ENCODE measurements at places on chromosomes 2 and 18. TPM values are rescaled to one million over a fixed set of nuclear protein-coding genes. Genes with fewer than 3 reads are reported as not detected.

Gene SERPINB10
- total RNA-seq: not detected

- DNase-seq: peak; percentile 6
Measured at GRCh38 chr2:169895294-169895985, 68.2 kb downstream of the UBR3 start.

Gene CNTNAP5
- total RNA-seq: not detected

DNA sequence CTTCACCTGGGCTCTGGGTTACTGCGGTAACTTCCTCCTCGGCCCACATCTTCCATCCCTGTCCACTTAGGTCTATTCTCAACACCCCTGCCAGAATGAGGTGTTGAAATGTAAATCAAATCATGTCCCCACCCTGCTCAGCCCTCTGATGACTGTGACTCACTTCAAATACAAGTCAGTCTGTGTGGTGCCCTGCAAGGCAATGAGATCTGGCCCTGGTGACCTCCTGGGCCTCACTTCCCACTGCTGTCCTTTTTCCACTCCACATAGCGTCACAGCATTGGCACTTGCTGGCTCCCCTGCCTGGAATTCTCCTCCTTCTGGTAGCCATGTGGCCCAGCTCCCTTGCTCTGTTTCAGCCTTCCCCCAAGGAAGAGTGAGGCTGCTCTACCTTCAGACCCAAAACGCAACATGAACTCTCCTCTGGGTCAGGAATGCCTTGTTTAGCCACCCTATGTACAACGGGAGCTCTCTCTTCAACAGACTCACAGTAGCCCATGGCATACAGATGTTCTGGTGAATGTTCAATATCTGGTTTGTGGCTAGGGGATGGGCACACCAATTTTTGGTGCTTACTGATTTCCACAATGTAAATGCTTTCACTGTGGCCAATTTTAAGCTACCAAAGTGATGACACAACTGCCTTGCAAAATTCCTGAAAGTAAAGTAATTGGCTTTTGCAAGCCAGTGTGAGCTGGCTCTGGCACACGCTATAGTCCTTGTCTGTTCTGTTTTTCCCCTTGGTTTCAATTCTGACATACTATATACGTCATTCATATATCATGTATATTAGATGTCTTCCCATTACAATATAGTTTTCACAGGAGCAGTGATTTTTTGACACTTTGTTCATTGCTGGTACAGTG is 550.3 kb upstream of the HS6ST1 start:
- peak; percentile 95 for DNase-seq

DNA sequence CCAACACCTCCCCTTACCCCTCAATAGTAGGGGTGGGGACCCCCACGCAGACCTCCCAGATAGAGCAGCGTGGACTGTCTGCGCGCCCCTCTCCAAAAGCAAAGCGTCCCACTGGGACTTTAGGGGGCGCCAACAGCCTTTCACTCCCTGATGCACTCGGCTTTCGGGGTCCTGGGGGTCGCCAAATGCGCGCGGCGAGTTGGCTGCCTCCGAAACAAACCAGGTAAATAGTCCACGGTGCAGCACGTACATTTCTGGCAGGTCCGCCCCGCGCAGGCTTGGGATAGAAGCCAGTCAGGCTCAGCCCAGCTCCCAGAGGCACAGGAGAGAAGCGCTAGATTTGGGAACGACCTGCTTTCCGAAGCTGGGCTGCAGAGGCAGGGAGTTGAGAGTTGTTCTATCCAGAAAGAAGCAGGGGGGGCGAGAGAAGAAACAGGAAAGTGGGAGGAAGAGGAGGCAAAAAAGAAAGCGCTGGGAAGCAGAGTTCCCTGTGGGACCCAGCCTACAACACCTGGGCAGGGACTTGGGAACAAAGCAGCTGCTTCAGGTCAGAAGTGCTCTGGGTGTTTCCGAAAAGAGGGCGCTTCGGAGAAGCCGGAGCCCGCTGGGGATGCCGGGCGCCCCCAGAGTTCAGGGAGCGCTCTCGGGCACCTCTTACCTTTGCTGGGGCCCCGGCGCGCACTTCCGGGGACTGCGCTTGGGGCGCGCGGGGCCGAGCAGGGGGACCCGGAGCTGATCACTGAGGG is 544 bp downstream of the EVA1A start:
- DNase-seq: peak; percentile 52

Gene LAMA3
- total RNA-seq: 1,329 TPM

DNA sequence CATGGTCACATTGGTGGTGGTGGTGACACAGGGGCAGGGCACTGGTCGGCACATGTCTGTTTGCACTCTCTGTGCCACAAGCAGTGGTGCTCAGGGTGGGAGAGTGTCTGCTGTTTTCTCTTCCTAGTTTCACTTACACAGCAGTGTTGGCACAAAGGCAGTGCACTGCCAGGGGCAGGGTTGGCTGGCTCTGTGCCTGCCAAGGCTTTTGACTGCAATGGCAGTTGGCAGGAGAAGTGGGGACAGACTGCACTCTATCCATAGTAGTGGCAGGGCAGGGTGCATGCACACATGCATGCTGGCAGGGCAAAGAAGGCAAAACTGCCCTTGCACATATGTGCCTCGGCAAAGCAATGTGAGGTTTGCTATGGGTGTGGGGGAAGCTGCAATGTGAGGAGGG is 635.9 kb downstream of the SUCLG1 start:
- DNase-seq: no peak

Gene TFPI
- not detected for total RNA-seq

GRCh38 chr2:12211326-12212175 is 465.1 kb downstream of the LPIN1 start:
- no peak for DNase-seq

- DNase-seq: peak; percentile 25
Measured at GRCh38 chr2:79887747-79888374, 375.0 kb downstream of the CTNNA2 start.

Gene PRPF40A
- 162 TPM for total RNA-seq

DNA sequence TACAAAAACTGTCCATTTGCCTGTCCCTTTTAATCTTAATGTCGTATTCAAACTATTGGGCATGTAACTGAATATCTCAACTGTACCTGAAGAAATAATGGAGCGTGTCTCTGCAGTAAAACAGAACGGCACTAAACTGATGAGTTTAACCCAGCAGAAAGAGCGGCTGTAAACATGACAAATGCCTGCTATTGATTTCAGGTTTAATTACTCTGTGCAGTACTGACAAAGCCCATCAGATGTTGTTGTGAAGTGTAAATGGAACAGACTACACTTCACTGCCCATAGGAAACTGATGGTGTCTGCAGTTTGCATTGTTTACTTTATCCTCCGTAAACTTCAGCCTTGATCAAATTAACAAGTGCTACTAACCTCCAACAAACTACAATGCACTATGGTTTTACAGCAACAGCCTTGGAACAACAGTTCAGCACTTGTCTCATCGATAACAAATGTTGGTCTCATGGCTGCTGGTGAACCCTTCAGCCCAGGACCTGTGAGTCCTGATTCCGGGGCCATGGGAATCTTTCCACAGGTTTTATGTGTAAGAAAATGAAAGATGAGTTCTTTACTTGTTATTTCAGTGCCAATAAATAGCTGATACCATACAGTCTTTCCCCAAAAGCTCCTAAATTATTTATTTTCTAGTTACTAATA is 316.5 kb downstream of the CCDC178 start:
- no peak for DNase-seq

Gene C2orf72
- total RNA-seq: 0.50 TPM

Gene SLC38A11
- total RNA-seq: not detected

GRCh38 chr18:27803957-27804356 is 373.0 kb downstream of the CDH2 start:
- peak; percentile 11 for DNase-seq

Gene SCN9A
- 1.3 TPM for total RNA-seq

GRCh38 chr2:157735532-157735931 is 106.9 kb upstream of the ACVR1C start:
- no peak for DNase-seq

DNA sequence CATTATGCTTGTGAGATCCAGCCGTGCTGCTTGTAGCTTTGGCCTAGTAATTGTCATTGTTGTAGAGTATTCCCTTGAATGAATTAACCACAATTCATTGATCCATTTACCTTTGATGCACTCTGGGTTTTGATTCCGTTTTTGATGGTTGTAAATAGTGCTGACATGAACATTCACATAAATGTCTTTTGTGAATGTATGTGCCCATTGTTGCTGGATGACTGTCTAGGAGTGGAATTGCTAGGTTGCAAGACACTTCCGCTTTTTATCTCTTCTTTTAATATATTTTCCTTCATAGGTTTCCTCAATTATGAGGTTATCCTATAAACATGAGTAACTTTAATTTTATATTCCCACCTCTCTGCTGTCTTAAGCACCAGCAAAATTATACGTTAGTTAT is 104.8 kb upstream of the CCDC68 start:
- DNase-seq: no peak

DNA sequence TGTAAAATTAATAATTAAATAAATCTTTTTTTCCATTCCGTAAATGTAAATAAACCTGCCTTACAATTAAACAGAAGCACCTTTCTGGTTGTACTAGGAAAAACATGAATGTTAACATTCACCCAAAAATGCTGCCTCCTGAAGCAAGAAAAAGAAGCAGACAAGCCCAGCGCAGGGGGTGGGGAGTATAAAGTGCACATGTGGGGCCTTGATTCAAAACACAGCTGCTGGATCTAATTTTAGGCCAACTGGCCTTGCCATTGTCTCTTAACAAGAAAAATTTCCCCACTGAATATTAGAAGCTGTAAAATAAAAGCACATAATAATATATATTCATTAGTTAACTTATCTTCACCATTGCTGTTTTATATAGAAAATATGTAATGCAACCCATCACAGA is 28.3 kb downstream of the TCF4 start:
- no peak for DNase-seq

Gene CYP27C1
- 0.67 TPM for total RNA-seq

Gene ABCB11
- total RNA-seq: not detected

Gene MGAT5
- 43.3 TPM for total RNA-seq

Gene DLX1
- 0.17 TPM for total RNA-seq

DNA sequence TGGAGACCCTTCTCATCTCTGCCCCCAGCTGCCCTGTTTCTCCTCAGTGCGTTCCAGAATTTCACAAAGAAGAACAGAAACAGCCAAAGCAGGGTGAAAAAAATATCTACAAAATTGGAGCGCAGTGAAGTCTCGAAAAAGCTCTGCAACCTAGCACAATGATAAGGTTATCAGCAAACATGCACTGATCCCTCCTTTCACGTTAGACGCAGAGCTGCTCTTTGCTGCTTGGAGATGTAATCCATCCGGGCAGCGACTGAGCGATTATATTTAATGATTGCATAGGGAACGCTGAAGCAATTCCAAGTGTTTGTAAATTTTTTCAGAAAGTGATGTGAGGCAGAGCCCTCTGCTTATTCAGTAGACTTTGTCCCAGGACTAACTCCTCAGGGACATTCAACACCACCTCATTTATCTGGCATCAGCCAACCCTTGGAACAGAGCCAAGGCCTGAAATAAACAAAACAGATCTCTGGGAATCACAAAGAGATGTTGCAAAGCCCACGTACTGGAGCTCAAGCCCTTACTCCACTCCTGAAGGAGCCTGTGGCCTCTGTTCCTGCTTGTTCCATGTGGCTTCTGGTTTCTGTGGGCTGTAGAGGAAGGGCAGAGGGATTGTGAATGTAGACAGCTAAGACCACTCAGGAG is 172.6 kb upstream of the BCL2L11 start:
- DNase-seq: no peak

- no peak for DNase-seq
Measured at GRCh38 chr2:136067459-136067858, 50.5 kb downstream of the CXCR4 start.

DNA sequence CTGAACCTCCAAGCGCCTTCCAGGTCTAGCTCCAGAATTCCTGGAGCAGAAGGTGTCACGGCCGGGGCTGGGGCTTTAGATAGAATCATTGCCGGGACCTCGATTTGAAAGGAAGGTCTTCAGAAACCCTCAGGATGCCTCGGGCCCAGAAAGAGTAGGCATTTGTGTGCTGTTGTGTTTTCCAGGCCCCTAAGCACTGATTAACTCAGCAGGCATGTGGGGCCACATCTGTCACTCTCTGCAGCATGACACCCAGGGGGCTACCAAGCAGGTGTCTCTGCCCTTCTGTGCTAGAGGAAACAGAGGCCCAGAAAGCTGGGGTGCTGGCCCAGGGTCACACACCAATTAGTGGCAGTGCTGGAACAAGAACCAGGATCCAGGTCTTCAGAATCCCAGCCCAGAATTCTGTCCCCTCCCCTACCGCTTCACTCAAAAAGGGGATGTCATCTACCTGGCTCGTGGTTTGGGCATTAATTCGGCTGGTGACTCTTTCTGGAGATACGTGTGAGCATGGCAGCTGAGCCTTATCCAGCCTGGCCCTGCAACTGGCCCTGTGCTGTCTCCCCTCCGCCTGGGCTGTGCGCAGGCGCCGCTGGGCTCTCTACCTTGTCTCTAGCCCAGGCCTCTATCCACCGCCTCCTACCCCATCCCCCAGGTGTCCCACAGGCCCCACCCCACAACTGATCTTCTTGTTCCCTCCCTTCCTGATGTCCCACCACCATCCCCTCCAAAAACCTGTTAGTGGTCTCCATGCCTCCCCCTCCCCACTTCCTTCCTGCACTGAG is 245.4 kb downstream of the ATAD2B start:
- DNase-seq: no peak

Gene ST8SIA5
- not detected for total RNA-seq

GRCh38 chr2:206069417-206069816 is 16.6 kb downstream of the INO80D start:
- DNase-seq: no peak

- no peak for DNase-seq
Measured at GRCh38 chr2:36545871-36546416, 52.0 kb downstream of the FEZ2 start.

Gene ABCG5
- not detected for total RNA-seq

Gene RAX
- not detected for total RNA-seq

Gene SNRPD1
- total RNA-seq: 7.5 TPM

GRCh38 chr2:46647766-46648742 is 168.7 kb downstream of the TMEM247 start:
- DNase-seq: no peak

- DNase-seq: no peak
Measured at GRCh38 chr2:829047-829446, 121.6 kb upstream of the SNTG2 start.

Gene DYNC1I2
- 119 TPM for total RNA-seq

Gene OTOS
- not detected for total RNA-seq

Gene COX7A2L
- 238 TPM for total RNA-seq

GRCh38 chr2:70303186-70303585 is 1.3 kb upstream of the FAM136A start:
- no peak for DNase-seq

DNA sequence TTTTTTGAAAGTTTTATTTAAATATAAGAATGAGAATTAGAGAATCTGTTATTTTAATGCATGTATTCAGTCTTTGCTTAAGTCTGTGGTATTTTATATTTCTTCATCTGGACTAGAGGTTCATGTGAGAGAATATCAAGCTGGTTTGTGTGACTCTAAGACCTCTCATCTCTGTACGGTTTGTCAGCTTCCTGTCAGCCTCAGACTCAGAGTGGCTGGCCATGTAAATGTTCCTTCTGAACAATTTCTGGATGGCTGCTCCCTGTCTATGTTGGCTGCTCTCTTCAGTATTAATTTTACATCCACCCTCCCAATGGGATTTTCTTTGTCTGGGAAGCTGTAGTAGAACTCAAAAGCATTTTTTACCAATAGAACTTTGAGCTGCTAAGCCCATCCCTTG is 225.3 kb upstream of the THUMPD2 start:
- no peak for DNase-seq

Gene ADAM23
- 19.0 TPM for total RNA-seq

Measured in mammary epithelial cell (primary cell).